CD4-positive, alpha-beta T cell treated with Interleukin-17A for 4 hours (primary cell): ENCODE measurements at places on chromosomes 2 and 18.

DNA sequence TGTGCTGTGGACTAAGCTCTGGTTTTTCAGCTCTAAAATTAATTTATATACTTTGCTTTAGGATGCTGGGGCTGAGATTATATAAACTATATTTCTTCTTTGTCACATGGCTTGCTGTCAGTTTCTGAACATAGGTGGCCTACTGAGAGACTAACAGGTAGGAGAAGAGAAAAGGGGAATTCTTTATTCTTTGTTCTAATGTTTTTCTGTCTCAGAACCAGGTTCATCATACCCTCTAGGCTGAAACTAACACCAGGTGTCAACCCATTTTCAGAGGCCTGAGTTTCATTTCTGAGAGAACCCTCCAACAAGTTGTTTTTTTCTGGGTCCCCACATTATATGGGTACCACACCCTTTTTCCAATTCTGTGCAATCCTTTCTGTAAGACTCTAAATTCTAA lies 843.6 kb downstream of the TRIB2 start:
- DNase-seq, result no peak

DNA sequence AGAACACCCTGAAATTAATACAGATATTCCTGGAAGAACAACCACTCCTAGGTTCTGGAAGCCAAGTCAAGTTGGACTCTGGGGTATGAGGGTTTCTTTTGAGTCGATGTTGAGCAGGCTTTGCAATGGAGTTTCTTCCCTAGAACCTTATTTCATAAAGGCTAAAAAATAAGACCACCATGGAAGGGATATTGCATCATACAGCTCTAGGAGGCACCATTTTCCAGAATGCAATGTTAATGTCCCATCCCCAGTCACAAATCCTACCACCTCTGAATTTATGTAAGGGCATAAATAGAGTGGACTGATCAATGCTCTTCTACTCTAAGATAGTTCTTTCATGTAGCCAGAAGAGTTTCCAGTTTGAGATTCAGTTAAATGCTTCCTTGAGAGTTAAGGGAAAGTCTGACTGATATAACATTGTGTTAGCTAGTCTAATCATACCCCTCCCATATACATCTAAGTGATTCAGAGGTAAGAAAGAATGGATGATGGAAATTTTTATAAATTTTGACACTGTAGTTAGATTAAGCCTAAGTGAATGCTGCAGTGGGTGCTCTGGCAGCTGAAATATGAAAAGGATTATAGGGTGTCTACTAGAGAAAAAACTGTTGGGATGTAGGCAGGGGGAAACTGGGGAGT lies 22.0 kb downstream of the ARHGAP15 start:
- DNase-seq, result no peak

- DNase-seq, result no peak
Measured at GRCh38 chr18:23612434-23613090, 26.3 kb upstream of the NPC1 start.

GRCh38 chr2:239781454-239781853 lies 243.7 kb downstream of the NDUFA10 start:
- DNase-seq, result no peak

- DNase-seq, result no peak
Measured at GRCh38 chr2:15627817-15628684, 36.4 kb downstream of the DDX1 start.

- no peak for DNase-seq
Measured at GRCh38 chr2:40240070-40240469, 211.8 kb downstream of the SLC8A1 start.

- no peak for DNase-seq
Measured at GRCh38 chr2:99088017-99088416, 53.5 kb upstream of the C2orf15 start.

- DNase-seq, result no peak
Measured at GRCh38 chr2:172596776-172597175, 40.9 kb downstream of the PDK1 start.

DNA sequence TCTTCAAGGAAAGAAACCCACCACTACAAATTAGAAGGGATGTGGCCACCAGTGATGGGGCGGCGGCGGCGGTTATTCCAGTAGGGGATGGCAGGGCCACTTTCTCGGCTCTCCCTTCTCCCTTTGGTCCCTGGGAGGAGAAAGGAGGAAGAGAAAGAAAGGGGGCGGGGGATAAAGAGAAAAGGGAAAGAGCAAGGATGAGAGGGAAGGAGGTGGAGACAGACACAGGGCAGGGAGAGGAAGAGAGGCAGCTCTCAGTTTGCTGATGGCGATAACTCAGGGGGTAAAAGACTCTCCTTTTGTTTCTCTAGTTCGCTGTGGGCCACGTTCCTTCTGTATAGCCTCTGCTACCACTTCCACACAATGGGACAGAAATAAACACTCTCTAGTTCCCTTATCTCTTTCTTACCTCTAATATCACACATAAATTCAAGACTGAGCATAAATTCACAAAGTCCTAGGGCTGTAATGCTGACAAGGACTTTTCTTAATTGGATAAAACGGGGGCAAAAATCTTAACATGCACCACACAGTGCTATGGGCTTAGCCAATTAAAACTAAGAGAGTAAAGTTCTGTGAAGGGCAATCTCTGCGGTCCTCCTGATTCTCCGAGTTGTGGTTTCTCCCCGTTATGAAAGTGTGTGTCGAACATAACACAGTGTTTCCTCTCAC lies 14.6 kb downstream of the SFT2D3 start:
- DNase-seq, result no peak

DNA sequence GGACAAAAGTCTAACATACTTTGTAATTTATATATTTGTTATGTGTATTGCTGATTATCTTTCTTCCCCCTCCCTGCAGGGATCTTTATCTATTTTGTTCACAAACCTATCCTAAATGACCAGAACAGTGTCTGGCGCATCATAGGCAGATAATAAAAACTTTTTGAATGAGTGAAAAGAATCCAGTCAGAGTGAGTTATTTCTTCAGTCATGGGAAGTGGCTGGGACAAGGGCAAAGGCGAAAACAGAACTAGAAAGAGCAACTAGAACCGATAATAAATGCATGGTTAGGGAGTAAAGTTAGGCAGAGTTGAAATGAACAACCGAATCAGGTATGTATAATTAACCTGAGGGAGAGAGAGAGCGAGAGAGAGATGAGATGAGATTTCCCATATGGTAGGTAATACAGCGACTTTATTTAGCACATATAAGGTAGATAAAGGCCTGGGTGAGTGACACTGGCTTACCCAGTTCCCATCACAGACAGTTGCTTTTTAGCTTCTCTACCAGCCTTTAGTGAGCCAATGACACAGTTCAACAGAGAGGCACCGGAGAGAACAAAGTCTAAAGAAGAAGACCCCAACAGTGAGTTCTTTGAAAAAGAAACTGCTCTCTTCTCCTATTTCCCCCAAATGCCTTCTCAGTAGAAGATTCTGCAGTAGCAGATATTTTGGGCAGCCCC lies 59.1 kb upstream of the EML4 start:
- DNase-seq, result no peak

DNA sequence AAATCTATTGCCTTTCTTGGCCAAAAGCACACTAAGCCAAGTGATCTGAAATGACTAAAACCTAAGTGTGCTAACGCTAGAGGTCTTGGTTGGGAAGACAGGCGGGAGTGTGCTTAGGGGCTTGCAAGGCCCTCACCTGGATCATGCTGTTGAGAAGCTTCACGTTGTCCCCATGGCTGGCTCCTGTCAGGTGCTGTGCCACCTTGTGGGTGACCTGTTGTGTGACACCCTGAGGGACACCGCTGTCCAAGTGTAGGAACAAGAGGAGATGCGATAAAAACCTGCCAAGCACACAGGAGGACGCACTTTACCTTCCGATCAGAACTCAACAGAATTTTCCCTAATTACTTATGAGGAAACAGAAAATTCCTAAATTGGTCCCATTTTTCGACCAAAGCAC lies 50.8 kb downstream of the EPG5 start:
- DNase-seq, result no peak

DNA sequence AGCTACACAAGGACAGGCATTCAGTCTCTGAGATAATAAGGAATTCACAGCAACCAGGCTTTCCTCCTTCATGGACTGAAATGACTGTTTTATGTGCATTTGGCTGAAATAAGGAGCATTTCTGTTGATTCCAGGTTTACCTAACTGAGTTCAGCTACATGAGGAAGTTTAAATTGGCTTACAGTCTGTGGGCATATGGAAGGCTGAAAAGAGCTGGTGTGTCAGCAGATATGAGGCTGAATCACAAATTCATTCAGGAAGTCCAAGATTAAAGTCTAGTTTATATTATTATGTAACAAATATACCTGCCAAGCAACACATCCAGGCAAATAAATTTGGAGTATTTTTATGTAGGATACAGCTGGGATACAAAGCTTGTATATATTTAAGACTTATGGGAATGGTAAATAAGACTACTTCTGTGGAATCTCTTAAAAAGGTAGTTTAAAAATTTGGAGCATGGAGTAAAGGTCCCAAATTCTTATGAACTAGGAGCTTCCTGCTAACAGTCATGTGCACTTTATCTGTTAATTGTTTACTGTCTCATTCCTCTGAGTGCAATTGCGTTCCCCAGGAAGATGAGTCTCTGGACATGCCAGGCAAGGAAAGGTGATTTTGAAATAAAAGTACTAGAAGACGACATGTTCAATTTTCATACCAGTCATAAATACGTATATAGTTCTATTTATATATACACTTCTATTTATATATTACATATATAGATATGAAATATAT lies 53.0 kb downstream of the ZC3H8 start:
- no peak for DNase-seq

GRCh38 chr18:78773303-78773755 lies 206.3 kb upstream of the SALL3 start:
- no peak for DNase-seq

DNA sequence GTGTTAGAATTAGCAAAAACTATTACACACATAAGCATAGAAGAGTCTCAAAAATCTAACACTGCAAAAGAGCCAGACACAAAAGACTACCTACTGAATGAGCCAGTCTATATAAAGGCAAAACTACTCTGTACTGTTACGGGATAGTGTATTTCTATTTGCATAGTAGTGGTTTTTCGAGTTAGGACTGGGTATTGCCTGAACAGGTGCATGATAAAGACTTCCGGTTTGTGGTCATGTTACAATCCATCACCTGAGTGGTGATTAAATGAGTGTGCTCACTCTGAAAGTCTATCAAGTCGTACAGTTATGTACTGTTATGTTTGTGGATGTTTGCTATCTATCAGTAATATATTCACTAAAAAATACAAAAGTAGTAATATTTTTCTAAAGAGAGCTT lies 523.3 kb upstream of the SYT4 start:
- DNase-seq, result no peak
